HuH-7.5 (cell line): ENCODE measurements at places on chromosomes 13 and 19.

DNA sequence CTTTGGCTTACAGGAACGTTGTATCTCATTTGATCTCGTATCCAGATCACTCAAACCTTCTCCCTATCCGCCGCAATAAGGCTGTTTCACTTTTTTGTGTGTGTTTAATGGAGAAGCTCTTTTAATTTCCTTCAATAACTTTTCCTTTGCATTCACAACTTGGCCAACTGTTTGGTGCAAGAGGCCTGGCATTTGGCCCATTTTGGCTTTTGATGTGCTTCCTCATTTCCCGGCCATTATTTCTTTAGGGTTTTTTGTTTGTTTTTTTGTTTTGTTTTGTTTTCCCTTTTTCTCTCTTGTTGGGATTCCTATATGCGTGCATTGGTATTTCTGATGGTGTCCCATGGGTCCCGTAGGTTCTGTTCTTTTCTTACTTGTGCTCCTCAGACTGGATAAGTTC lies 6.1 kb upstream of the UPF3A start:
- DNase-seq, result no peak

DNA sequence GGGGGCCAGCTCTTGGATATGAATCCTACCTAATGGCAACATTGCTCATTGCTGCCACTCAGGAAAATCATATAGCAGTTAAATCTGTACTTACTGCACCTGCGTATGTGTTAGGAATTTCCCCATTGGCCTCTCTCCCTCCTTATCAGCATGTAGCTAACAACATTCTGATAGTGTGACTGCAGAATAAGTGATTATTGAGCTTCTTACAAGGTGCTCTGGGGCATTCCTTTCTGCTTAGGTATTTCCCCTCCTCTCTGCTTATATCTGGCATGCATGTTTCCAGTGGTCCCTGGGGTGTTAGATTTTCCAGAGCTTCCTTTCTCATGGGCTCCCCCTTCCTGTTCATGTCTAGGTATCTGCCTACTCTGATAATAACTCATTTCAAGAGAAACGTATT lies 414.1 kb upstream of the SLITRK1 start:
- DNase-seq, result no peak

DNA sequence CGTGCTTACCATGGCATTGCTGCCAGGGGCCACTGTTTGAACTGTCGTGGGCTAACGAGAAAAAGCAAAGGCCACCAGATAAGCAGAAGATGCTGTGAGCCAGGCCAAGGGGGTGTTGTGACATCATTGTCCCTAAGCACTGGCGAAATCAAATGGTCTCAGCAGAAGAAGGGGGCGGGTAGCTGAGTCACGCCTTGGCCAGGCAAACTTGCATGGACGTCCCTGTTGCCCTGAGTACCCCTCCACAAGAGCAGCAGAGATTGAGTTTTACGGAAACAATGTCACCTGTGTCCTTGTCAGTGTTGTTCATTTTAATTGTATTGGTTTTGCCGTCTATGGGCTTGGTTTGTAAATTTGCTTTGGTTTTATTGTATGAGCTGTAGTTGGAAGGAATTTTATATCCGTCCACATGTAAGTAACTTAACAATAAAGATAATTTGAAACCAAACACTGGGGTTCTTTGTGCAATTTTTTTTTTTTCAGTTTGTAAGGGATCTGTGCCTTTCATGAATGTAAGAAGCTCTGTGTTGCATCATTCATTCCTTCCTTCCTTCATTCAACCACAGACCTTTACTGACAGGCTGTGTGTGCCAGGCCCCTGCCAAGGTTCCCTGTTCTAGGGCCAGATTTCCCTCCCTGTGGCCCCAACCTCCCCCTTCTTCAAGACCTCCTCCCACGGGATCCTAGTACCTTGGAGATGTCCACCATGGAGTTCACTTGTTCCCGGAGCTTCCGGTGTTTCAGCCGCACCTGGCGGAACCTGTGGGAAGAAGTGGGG lies 12.3 kb downstream of the KCNN4 start:
- no peak for DNase-seq

DNA sequence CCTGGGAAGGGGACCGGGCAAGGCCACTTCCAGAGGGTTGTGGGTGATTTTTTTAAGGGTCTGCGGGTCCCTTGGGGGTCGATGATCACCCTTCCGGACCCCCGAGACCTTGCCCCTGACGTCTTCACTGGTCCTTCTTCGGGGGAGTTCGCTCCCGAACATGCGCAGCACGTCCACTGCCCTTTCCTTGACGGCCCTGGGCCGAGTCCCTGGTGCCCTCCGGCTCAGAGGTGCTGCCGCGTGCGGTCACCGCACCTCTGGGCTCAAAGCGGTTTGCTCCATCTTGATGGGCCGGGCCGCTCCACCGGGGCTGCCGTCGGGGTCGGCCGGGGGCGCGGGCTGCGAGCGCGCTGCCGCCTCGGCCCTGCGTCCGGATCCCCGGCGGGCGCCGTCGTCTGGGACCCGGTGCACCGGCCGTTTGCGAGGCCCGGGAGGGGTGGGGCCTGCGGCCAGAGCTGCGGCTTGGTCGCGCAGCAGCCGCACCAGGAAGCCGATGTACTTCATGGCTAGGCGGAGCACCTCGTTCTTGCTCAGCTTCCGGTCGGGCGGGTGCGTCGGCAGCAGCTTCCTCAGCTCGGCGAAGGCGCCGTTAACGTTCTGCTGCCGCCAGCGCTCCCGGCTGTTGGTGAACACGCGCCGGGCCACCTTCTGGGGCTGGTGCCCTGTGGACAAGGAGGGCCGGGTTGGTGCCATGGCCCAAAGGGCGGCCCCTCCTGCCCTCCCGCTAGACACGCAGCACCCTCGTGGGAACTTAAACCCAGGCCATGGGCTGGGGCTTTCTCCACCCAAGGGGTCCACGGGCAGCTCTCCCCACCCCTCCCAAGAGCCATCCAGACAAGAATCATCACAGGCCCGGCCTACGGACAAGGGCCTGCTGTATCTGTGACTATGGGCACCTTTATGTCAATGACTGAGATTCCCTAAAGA lies 3.3 kb downstream of the LYL1 start:
- DNase-seq, result no peak

DNA sequence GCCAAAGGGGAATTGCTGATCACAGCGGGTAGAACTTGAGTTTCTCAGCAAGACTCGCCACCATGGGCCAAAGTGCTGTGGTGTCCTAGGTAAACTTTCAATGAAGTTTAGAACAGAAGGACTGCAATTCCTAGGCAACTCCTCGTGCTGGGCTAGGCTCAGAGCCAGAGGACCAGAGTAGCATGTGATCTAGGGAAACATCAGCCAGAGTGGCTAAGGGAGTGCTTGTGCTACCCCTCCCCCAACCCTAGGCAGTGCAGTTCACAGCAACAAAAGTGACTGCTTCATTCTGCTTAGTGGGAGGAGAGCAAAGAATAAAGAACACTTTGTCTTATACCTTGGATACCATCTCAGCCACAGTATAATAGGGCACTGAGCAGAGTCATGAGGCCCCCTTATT lies 1658.6 kb upstream of the MIR17HG start:
- DNase-seq, result no peak

GRCh38 chr19:1232652-1233072 lies 5.1 kb downstream of the CBARP start:
- no peak for DNase-seq

DNA sequence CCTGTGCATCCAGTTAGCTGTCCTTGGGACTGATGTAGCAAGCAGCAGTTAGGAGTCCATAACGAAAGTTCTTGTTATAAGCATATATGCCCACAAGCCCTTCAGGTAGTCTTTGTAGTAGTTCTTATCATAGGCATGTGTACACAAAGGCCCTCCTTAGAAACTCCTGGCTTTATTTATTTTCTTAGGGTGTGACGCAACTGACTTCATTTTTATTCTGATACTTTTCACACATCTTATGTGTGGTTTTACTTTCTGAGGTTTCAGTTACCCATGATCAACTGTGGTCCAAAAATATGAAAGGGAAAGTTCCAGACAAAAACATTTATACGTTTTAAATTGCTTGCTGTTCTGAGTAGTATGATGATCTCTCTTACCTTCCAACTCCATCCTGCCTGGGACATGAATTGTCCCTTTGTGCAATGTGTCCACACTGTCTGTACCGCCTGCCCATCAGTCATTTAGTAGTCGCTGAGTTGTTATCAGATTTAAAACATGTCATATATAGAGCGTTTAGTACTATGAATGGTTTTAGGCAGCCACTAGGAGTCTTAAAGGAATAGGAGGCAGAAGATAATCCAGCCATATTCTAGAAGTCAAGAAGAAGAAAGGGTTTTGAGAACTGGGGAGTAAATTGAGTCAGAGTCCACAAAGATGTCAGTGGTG lies 19.4 kb downstream of the GPC5 start:
- no peak for DNase-seq

- DNase-seq, result peak; percentile 84
Measured at GRCh38 chr13:76980075-76980718, 11.7 kb upstream of the CLN5 start.

DNA sequence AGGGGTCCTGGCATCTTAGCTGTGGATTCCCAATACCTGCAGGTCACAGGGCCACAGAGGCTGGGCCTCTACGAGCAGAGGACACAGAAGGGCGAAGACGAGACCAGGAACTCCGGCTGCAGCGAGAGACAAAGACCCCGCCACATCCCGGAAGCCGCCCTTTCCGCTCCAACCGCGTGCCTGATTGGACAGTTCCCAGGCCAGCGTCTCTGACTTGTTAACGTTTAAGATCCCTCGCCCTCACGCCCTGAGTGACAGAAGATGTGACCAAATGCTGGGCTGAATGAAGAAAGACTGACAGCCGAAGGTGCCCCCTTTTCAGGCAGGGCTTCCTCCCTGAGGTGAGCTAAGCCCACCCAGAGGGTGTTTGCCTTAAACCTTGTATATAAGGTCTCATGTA lies at the start of gene ZNF98:
Gene ZNF98, minus strand, starts transcription at position 136 of the 400 bp plus-strand sequence. Its CDS starts 122 bp downstream, at position 14.
- no peak for DNase-seq

DNA sequence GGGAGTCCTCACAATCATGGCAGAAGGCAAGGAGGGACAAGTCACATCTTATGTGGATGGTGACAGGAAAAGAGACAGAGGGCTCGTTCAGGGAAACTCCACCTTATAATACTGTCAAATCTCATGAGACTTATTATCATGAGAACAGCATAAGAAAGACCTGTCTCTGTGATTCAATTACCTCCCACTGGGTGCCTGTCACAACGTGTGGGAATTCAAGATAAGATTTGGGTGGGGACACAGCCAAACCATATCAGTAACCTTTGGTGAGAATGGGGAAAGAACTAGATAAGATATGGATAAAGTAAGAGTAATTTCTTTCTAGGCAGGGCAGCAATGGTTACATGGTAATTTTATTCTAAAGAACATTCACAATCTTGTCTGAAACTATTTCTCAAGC lies 344.9 kb upstream of the KLF12 start:
- no peak for DNase-seq

DNA sequence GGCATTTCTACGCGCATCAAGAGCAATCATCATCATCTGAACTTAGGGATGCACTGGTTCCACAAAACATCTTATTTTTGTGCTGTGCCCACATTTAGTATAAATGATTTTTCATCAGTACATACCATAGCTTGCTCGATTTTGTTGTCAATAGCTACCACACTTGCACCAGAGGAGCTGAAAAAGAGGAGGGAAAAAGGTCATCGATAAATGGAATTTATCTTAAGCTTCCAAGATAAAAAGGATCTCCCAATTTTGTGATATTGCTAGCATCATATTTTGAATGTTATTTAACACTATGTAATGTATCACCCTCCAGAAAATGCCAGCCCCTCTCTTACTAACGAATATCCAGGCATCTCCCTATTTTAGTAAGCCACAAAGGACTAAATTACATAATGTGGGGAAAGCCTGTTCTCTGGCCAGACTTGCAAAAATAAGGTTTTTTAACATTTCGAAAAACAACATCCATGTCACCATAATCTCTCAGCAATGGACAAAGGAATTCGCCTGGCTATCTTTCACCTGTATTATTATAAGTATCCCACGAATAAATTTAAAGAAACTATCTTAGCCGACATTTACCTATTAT lies 62.4 kb downstream of the SERP2 start:
- DNase-seq, result no peak

DNA sequence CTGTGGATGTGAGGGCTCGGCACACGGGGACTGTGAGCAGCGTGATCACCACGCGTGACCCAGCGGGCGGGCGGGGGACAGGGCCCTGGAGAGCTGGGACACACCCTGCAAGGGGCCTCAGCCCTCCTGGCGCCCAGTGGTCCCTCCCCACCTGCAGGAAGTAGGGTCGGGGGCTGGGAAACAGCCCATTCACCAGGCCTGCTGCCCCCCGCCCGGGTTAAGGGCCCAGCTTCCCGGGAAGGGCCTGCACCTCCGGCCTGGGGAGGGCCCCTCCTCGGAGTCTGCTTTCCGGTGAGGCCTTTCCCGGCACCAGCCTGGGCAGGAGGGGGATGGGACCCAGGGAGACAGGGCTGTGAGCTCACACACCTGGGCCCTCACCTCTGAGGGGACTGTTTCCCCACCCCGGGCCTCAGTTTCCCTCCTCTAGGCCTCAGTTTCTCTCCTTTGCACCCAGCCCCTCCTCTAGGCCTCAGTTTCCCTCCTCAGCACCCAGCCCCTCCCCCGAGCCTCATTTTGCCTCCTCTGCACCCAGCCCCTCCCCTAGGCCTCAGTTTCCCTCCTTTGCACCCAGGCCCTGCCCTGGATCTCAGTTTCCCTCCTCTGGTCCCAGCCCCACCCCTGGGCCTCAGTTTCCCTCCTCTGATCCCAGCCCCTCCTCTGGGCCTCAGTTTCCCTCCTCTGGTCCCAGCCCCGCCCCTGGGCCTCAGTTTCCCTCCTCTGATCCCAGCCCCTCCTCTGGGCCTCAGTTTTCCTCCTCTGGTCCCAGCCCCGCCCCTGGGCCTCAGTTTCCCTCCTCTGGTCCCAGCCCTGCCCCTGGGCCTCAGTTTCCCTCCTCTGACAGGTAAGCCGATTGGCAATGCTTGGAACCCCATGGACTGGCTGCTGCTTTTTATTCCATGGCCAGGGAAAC lies 1.9 kb upstream of the MADCAM1 start:
- DNase-seq, result no peak

- peak; percentile 83 for DNase-seq
Measured at GRCh38 chr19:591099-591958, 1.6 kb downstream of the HCN2 start.
